Activated T-helper 9 cell treated with anti-CD3 and anti-CD28 coated beads, Interleukin-2, amount 50 U/mL, for 16 hours (primary cell): ENCODE measurements at places on chromosomes 3 and 15.

GRCh38 chr3:42517117-42517516, 14.7 kb downstream of the VIPR1 start:
- no peak for DNase-seq

- DNase-seq = no peak
Measured at GRCh38 chr3:125331243-125331642, 43.9 kb downstream of the ZNF148 start.

DNA sequence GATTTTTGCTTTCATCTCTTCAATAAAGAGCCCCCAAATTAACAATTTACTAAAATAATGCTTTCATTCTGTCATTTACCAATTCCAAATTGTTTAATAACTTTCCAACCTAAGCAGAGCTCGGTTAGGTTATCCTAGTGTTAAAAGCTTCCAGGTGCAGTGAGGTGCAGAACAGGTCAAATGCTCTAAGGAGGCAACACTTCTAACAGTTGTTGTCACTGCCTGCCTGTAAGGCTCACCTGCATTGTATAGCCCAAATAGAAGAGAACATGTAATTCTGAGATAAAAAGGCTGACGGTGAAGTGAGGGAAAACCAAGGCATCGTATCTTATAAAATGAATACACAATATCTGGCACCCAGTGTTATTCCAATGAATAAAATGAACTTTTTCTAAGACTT, 9.1 kb downstream of the ZNF280D start:
- no peak for DNase-seq

- DNase-seq = no peak
Measured at GRCh38 chr3:58441514-58442450, 8.2 kb upstream of the PDHB start.

DNA sequence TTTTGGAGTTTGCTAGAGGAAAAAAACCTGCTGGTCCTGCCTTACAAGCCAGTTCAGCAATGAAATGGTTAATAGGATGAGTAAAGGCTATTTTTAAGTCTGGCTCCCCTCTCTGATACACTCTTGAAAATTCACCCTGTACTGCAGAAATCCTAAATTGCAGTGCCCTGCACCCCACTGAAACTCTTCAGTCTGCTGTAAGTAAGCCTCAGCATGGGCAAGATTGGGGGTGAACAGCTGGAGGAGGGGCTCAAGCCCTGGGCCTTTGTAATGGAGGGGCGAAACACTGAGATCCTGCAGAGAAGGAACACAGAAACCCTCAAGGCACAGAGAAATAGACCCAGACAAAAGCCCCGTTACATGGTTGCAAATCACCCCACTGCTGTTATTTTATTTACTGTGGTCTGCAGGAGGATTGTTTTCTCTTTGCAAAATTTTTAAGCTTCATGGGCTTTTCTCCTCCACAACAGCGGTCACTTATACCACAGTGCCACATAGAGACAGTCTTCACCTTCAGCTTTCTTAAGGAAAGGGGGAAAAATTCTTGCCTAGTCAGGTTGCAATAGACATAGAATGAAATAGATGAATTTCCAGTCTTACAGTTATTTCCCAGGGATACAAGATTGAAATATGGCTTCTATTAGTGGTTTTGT, 45.0 kb downstream of the SOX2 start:
- no peak for DNase-seq

- no peak for DNase-seq
Measured at GRCh38 chr3:189288348-189289235, 116.8 kb downstream of the TPRG1 start.

GRCh38 chr15:62653122-62653521, 389.4 kb upstream of the TPM1 start:
- DNase-seq = no peak

GRCh38 chr15:100457201-100457600, 71.5 kb downstream of the CERS3 start:
- DNase-seq = no peak

GRCh38 chr15:81174792-81175327, 21.8 kb upstream of the IL16 start:
- DNase-seq = no peak

GRCh38 chr3:183085634-183086390, 13.5 kb downstream of the MCCC1 start:
- DNase-seq = no peak

- no peak for DNase-seq
Measured at GRCh38 chr3:77618686-77619085, 578.8 kb downstream of the ROBO2 start.

- DNase-seq = no peak
Measured at GRCh38 chr15:59722476-59722875, 33.4 kb upstream of the BNIP2 start.

DNA sequence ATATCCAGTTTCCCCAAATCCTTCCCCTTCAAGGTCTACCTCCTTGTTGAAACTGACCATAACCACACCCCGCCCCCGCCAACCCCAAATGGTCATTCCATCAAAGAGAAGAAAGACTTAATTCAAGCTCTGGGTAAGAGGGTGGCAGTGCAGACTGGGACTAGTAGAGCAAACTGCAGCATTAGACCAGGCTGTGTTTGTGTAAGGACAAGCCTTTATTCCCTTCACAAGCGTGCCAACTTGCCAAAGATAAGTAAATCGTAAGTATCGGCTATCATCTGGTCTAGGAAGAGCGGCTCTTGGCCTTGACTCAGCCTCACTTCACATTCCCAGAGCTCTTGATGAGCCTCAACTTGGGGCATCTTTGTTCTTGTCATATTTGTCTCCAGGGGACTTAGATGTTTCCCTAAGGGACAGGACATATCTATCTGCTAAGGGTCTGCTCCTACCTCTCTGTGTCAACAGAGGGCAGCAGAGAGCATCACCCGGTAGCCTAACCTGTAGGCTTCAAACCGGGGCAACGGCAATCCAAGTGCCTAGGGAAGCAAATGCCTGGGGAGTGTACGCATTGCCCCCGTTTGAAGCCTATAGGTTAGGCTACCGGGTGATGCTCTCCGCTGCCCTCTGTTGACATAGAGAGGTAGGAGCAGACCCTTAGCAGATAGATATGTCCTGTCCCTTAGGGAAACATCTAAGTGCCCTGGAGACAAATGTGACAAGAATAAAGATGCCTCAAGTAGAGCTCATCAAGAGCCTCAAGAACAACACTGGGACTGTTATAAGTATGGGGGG, 8.9 kb upstream of the MAP3K13 start:
- peak; percentile 26 for DNase-seq

DNA sequence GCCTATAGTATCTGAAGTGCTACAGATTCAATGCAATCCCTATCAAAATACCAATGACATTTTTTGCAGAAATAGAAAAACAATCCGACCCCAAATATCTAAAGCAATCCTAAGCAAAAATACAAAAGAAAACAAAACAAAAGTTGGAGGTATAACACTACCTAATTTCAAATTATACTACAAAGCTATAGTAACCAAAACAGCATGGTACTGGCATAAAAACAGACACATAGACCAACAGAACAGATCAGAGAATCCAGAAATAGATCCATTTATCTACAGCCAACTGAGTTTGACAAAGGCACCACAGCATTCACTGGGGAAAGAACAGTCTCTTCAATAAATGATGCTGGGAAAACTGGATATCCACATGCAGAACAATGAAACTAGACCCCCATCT, 23.8 kb upstream of the CDAN1 start:
- DNase-seq = no peak

- no peak for DNase-seq
Measured at GRCh38 chr3:41431386-41431785, 232.1 kb downstream of the CTNNB1 start.

- no peak for DNase-seq
Measured at GRCh38 chr3:52132930-52133329, 21.3 kb downstream of the POC1A start.

DNA sequence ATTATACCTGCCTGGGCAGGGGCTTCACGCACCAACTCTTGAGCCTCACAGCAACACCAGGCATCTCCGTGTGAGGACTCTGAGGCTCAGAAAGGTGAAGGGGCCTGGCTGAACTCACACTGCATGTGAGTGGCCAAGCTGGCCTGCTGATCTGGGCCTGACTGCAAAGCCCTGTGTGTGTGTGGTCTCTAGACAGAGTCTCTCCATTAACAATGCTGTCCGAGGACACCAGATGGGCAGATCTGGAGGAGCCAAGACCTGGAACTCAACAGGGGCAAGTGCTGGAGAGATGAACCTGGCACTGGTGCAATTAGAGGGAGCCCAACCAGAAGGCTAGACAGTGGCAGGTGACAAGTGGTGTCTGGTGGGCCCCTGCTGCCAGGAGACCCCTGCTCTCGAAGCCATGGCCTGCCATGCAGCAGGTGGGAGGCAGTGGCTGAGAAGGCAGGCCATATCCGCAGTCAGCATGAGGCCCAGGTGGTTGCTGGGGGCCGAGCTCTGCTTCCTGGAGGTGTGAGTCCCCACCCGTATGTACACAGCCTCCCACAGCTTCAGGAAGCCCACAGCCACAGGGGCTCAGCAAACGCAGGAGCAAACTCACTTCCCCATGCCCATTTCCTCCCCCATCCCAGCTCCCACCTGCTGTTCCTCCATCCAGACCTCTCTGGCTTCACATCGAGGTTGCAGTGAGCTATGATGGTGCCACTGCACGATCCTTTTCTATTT, 39.0 kb downstream of the CYP11A1 start:
- no peak for DNase-seq

DNA sequence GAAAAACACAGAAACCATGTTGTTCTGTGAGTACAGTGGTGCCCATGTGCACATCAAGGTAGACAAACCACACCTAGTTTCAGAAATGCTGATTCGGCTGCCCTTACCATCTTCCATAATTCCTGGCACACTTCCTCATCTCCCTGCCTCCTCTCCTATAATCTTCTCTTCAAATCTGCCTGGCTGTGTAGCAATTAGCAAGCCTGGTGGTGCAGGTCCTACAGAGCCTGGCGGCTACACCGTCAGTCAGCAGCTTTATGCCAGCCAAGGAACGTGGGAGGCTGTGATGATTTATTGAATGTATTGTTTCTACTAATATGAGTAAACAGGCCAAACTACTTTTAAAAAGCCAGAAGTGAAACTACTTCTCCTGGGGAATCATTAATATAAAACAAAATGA, 106.8 kb downstream of the SEMA6D start:
- no peak for DNase-seq

DNA sequence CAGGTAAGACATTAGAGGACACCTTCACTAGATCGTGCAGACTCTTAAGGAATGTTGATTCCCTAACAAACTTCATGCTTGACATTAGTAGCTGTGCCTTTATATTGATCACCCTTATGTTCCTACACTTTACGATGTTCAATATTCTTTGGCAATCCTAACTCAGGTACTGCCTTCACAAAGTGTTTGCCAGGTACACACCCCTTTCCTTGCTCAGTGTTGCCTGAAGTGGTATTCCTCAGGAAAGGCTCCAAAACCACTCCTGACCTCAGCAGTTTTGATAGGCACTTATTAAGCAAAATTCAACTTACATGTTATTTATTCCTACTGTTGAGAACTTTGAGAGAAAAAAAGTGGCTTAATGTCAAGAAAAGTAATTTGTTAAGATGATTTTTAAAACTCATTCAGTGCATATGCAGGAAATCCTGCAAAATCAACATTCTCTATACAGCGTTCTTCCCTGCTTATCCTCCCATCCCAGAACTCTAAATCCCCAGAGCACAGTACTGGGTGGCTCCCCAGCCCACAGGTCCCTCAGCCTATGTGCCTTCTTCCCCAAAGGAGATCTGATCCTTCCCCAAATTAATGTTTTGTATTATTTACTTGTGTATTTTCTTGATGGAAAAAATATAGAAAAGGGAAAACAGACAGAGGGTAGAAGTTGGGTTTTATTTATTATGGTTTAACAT, 260.7 kb downstream of the MECOM start:
- DNase-seq = no peak

- no peak for DNase-seq
Measured at GRCh38 chr15:43880406-43881194, 53.8 kb downstream of the WDR76 start.

- DNase-seq = no peak
Measured at GRCh38 chr3:184584464-184584891, 22.9 kb downstream of the EPHB3 start.

GRCh38 chr3:24683633-24684384, 189.2 kb upstream of the THRB start:
- no peak for DNase-seq

- no peak for DNase-seq
Measured at GRCh38 chr3:26757978-26758377, 135.4 kb downstream of the LRRC3B start.

DNA sequence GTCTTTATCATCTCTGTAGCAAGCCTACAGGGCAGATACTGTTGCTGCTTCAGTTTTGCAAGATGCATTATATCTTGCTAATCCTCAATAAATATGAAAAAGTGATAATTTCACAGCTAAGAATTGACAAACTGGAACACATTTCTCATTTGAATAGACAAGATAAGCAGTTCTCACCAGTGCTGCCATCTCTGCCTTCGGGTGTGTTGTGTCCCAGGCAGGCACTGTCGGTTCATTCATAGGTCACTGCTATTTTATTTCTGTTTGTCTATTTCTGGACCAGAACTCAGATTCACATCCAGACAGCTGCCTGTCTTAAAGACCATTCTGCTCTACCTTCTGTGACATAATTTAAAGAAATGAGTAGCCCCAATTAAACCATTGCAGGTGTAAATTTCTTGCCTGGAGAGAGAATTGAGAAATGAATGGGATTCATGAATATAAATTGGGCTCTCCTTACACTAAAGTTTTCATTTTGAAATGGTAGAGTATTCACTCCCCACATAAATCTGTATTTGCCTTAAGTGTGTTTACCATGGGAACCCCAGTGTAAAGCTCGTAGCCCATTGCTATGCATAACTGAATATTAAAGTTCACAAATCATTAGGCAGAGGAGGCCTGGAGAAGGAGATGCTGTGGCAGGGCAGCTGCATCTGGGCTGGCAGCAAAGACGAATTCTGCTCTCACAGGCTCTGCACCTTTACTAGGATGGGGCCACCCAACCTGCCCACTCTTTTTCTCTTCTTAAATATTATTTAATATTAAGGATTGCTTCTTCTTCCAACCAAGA, 149.9 kb downstream of the ARPP21 start:
- no peak for DNase-seq

DNA sequence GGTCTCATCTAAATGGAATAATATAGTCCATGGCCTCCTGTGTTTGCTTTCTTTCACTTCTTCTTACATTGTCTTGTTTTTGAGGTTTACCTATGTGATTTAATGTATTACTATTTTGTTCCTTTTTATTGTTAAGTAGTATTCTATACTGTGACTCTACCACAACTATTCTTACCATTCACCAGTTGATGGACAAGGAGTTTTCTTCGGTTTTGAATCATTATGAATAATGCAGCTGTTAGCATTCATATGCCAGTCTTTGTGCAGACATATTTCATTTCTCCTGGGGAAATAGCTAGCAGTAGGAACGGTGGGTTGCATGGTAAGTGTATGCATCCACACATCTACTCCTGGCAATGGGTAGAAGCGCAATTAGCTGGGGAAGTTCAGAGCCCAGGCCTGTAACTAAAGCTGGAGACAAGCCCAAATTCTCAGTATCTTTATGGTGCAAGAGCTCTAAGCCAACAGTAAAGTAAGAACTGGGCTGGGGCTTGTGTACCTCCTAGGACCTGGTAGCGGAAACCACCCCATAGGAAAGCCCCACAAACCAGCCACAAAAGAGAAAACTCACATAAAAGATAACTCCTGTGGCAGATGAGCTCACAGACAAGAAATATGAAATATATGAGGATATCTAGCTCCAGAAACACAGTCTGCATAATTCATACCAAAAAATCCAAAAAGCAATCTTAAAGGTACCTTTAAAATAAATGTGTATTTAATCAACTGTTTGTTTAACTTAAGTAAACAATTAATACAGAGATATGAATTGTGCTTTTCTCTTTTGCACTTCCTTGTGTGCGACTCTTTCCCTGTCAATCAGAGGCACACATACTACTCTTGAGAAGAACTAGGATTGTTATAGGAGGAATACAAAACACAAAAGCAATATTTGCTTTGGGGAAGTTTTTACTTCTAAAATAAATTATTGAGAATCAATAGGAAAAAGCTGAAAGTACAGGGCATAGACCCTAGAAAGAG, 2.7 kb upstream of the CSTA start:
- no peak for DNase-seq
